Neural crest cell (in vitro differentiated cells): ENCODE measurements at places on chromosomes 1 and 21.
A peak's percentile ranks its signal among the peaks of the same experiment; 100 is the strongest.

- no peak for DNase-seq
These were observed 114.8 kb downstream of the MAB21L3 start for GRCh38 chr1:116226017-116226416.

DNA sequence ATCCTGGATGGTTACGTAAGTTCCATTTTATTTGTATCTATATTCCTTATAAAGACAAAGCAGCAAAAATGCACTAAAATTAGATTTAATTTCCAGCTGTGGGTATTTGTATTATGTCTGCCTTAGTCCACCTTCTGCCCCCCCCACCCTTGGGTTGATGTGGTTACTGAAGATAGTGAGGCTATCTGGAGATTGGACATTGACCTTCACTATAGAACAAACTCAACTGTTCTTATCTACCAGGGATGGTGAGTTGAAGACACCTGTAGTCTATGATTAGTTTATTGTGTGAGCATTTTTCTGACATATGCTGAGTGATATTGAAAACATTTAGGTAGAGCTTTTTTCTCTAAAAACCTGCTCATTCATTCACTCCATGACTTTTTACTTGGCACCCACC is 122.2 kb downstream of the NFIA start:
- DNase-seq: no peak

DNA sequence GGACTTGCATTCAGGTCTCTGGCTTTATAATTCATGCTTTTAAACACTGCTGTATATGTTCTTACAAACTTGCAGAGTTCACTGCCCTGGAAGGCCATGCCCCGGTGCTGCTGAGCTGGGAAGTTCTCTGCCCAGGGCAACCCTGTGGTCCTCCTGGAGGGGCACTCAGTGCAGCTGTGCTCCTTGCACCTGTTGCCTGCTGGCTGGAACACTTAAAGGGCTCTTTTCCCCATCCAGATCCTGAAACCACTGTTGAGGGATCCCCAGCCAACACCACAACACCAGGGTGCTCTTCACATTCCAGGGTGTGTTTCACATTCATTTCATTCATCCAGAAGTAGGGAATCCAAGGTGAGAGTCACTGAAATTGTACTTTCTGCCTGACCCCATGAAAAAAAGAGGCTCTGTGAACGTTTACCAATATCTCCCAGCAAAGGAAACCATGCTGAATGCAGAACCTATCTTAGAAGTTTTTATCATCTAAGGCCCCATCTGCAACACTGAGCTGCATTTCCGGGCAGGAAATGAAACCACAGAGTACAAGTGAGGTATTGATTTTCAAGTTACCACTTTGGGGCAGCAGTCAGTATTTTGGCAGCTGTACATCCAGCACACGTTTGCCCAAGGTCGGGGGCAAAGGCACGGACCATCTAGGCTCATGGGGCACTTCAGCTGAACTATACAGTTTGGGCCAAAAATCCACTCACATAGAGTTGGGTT is 16.4 kb upstream of the KIAA0040 start:
- DNase-seq: no peak

DNA sequence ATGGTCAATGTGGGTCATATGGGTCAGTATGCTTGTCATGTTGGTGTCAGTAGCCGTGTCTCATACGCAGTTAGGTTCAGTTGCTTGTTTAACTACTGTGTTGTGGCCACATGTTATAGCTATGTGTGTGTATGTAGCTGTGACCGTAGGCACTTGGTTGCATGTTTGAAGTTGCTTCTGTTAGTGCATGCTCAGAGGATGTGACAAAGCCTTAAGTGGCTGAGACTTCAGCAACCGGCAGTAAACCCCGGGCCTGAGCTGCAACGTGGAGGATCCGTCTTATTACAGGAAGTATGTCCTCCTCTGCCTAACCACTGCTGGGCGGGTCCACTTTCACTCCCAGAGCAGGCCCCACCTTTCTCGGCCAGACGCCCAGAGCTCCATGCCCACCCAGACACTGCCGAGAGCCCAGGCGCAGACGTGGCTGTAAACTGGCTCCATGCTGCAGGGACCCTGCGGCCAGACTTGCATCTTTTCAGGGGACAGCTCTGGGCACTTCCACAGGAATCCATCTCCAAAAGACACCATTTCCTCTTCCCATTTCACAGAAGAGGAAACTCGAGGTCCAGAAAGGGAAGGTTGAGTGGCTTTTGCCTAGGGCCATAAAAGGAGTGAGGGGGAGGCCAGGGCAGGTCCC is 2.2 kb downstream of the TCEA3 start:
- DNase-seq: no peak

- no peak for DNase-seq
These were observed 128.6 kb upstream of the IVNS1ABP start for GRCh38 chr1:185445594-185445993.

DNA sequence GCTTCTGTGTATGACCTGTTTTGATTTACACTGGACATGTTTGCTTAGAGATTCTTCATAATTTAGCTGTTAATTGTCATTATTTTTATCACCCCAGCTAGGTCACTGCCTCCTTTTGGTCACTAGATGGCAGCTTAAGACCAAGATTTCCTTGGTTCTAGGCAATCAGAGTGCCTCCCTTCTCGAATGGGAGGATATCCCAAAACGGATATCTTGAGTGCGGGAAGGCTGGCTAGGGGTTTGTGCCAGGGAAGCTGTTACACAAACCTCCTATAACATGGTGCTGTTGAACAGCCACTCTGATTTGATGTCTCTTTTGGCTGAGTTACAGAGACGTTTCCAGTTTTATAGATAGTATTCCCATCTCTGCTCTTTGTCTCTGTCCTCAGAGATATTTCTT is 283.5 kb downstream of the S1PR1 start:
- DNase-seq: peak; percentile 33

DNA sequence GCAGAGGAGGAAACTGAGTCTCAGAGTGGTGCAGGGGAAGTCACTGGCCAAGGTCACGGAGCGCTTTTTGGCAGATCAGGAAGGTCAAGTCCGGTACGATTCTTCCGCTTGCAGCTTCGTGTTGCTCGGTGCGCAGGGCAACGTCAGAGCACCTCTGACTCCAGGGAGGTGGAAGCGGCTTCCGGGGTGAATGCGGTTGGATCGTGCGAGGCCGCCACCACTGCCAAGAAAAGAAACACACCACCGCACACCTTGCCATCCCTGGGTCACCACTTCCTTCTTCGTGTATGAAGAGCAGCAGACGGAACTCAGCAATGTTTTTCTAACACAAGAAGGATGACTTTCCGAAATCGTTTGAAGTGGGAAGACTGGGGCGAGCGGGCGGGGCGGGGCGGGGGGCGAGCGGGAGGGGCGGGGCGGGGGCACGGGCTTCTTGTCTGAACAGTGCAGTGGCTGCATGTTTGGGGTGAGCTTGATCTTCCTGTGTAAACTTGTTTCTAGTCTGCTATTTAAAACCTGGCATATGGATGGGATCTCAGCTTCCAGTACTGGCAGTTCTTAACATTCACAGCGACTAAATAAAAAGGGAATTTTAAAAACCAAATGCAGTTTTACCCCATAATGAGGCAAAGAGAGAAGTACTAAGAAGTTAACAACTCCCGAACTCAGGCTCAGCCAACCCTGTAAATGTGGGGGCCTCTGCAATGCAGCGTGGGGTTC is 300.0 kb downstream of the RRAGC start:
- no peak for DNase-seq

GRCh38 chr21:36059823-36060158 is 535 bp downstream of the SETD4 start:
- no peak for DNase-seq

- DNase-seq: no peak
These were observed 66.5 kb downstream of the KIRREL1 start for GRCh38 chr1:158059984-158060383.

DNA sequence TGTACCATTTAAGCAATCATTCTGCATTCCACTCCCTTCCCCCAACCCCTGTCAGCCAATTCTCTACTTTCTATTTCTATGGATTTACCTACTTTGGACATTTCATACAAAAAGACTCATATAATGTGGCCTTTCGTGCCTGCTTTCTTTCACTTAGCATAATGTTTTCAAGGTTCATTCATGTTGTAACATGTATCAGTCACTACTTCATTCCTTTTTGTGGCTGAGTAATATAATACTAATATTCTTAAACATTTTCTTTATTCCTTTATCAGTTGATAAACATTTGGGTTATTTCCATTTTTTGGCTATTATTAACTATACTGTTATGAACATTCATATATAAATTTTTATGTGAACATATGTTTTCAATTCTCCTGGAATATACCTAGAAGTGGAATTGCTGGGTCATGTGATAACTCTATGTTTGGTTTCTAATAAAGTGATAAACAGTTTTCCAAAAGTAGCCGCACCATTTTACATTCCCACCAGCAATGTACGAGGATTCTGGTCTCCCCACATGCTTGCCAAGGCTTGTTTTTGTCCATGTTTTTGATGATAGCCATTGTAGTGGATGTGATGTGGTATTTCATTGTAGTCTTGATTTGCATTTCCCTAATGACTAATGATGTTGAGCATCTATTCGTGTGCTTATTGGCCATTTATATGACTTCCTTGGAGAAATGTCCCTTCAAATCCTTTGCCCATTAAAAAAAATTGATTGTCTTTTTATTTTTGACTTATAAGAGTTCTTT is 61.9 kb upstream of the GNG12 start:
- no peak for DNase-seq

DNA sequence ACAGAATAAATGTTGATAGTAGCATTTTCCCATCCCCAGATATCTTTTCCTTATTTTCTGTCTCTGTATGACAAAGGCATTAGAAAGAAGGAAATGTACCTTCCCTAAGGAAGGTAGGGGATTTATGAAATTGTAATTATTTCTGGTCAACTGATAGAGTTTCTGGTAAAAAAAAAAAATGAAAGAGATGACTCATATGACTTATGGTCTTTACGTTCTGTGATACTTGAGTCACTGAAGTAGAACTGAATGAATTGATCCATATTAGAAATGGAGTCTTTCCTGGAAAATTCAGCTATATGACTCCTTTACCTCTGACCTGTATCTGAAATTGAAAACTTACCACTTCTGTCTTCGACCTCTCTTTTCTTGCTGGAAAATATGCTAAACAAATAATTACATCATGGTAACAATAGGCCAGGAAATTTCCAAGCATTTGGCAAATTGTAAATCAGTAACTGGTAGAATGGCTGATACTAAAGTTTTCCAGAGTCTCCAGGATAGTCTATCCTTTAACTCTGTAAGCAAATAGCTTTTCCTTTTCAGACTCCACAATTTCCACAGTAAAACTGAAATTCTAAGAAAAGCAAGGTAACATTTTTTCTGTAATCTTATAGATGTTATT is 364.3 kb upstream of the PTBP2 start:
- no peak for DNase-seq

DNA sequence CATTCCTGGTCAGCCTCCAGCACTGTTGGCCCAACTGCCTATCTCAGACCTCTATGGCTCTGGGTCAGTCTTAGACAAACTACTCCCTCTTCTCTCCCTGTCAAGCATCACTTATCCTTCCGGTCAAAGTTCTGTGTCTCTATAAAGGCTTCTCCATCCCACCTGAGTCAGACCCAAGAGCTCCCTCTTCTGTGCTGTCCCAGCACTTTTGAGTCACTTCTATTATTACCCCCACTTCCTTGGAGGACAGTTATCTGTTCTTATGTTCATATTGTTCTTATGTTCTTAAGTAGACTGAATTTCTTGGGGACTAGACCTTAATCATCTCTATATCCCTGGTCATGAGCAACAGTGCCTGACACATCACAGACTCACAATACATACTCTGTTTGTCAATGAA is 29.2 kb upstream of the IL10 start:
- DNase-seq: no peak

GRCh38 chr1:5430911-5431697 is 561.1 kb downstream of the NPHP4 start:
- DNase-seq: no peak

GRCh38 chr1:152047413-152047729 is 10.6 kb upstream of the S100A11 start:
- no peak for DNase-seq

DNA sequence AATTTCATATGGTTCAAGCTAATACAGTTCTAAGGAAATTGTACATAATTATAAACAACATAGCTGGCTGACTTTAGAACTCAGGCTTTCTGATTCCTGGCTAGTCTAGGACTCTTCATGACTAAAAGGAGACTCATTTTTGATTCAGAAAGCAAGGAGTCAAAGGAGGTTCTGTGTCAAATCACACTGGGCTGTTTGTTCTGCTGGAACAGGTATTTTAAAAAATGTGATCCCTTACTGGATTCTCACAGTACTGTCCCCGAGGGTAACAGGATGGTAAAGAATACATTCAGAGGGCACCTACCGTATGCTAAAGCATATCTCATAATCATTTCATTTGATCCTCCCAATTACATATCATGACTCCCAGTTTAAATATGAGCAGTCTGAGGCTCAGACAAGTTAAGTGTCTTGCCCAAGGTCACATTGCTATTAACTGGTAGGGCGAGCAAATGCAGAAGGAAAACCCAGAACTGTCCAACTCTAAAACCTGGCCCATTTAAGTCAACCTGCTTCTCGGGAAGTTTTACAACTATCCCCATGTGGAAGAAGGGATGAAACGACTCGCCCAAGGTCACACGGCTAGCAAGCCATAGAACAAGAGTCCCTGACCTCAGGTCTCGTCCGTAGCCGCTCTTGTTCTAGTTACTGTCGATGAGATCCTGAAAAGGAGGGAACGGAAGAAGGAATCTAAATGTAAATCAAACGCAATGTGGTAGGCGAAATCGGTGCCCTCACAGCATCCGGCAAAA is 675 bp downstream of the MYSM1 start:
- DNase-seq: no peak

GRCh38 chr1:228370941-228371740 is 35.5 kb downstream of the TRIM11 start:
- DNase-seq: no peak

- DNase-seq: no peak
These were observed 22.6 kb upstream of the MYSM1 start for GRCh38 chr1:58722414-58722813.

- DNase-seq: no peak
These were observed 175.7 kb downstream of the KAZN start for GRCh38 chr1:14774225-14774624.

- no peak for DNase-seq
These were observed 243.8 kb upstream of the RAB4A start for GRCh38 chr1:229027158-229027557.

- no peak for DNase-seq
These were observed 51.4 kb upstream of the GPR157 start for GRCh38 chr1:9180111-9180819.

DNA sequence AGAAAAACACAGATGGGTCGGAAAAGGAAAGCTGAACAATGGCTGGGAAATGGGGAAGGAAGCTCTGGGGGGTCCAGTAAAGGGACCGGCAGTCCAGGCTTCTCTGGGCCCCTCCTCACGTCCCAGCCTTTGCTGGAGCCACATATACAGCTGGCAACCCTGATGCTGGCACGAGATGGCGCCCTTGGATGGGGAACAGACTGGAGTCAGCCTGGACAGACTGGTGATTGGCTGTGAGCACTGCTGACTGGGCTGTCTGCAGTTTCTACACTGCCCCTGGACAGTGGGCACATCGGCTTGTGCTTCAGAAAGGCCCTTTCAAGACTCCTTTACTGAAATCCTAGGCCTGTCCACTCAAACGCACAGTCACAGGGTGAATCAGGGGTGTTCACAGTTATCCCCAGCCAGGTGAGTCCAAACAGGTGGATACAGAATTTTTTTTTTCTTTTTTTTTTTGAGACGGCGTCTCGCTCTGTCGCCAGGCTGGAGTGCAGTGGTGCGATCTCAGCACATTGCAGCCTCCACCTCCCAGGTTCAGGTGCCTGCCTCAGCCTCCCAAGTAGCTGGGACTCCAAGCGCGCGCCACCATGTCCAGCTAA is 31.1 kb upstream of the ZBTB40 start:
- DNase-seq: peak; percentile 84
